Glutamatergic neuron (in vitro differentiated cells): ENCODE measurements at places on chromosomes 2 and 18. TPM values are rescaled to one million over a fixed set of nuclear protein-coding genes. Genes with fewer than 3 reads are reported as not detected.

AKAIN1 gene
- total RNA-seq, result 14.1 TPM

TEKT4 gene
- not detected for total RNA-seq

CD302 gene
- not detected for total RNA-seq

GAREM1 gene
- total RNA-seq, result 8.7 TPM

COL4A4 gene
- total RNA-seq, result 0.05 TPM

TAF4B gene
- total RNA-seq, result 1.4 TPM

- no peak for DNase-seq
These were observed 317.2 kb downstream of the GBX2 start for GRCh38 chr2:235850771-235851551.

GRCh38 chr18:5286525-5286924, 9.0 kb downstream of the ZBTB14 start:
- no peak for DNase-seq

- DNase-seq, result no peak
These were observed 1396.9 kb upstream of the NXPH2 start for GRCh38 chr2:140177086-140177485.

GRCh38 chr2:151438506-151438905, 28.8 kb downstream of the RIF1 start:
- DNase-seq, result no peak

- DNase-seq, result no peak
These were observed 4.6 kb downstream of the PPP1R7 start for GRCh38 chr2:241154915-241155314.

GRCh38 chr2:42796427-42797248, 4.3 kb upstream of the HAAO start:
- DNase-seq, result no peak

DNA sequence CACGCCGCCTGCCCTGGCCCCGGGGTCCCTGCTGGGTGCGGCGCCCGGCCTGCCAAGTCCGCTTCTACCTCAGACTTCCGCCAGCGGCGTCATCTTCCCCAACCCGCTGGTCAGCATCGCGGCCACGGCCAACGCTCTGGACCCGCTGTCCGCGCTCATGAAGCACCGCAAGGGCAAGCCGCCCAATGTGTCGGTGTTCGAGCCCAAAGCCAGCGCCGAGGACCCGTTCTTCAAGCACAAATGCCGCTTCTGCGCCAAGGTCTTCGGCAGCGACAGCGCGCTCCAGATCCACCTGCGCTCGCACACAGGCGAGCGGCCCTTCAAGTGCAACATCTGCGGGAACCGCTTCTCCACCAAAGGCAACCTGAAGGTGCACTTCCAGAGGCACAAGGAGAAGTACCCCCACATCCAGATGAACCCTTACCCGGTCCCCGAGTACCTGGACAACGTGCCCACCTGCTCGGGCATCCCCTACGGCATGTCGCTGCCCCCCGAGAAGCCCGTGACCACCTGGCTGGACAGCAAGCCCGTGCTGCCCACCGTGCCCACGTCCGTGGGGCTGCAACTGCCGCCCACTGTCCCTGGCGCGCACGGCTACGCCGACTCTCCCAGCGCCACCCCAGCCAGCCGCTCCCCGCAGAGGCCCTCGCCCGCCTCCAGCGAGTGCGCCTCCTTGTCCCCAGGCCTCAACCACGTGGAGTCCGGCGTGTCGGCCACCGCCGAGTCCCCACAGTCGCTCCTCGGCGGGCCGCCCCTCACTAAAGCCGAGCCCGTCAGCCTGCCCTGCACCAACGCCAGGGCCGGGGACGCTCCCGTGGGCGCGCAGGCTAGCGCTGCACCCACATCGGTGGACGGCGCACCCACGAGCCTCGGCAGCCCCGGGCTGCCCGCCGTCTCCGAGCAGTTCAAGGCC, 13.7 kb downstream of the SALL3 start:
- DNase-seq, result no peak

- no peak for DNase-seq
These were observed 167.8 kb upstream of the APCDD1 start for GRCh38 chr18:10286580-10287150.

DNA sequence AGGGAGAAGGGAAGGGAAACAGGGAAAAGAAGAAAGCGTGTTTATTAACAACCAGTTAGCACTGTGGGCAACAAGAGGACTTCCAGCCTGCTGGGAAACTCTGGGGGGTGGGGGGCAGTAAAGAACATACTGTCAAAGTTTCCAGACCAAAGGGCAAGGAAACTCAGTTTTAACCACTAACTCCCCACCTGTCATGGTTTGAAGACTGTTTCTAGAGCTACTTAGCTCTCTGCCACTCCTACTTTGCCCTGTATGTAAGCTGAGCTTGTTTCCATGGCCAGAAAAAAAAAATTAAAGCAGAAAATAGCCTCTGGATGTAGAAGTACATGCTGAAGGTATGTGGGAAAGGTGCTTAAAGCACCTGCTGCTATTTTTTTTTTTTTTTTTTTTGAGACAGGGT, 11.0 kb upstream of the PTPN2 start:
- DNase-seq, result no peak
